ENCODE measurements at places on chromosomes 3 and 15.

DNA sequence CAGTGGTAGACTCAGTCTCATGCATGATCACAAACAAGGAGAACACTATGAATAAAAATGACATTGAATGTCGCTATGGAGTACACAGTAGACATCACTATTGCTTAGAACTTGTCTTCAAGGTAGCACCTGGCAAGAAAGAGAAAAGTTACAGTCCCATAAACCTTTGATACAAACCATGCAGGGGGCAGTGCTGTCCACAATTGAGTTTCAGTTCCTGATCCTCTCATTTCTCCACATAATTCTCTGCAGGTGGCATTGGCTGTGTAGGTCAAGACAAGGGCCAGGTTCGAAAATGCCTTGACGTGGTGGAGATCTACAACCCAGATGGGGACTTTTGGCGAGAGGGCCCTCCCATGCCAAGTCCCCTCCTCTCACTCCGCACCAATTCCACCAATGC, 47.9 kb downstream of the KBTBD12 start:
- DNase-seq = no peak

GRCh38 chr3:67037615-67038014, 39.5 kb downstream of the KBTBD8 start:
- DNase-seq = no peak

GRCh38 chr3:63993653-63994079, 29.6 kb downstream of the PSMD6 start:
- peak; percentile 49 for DNase-seq

DNA sequence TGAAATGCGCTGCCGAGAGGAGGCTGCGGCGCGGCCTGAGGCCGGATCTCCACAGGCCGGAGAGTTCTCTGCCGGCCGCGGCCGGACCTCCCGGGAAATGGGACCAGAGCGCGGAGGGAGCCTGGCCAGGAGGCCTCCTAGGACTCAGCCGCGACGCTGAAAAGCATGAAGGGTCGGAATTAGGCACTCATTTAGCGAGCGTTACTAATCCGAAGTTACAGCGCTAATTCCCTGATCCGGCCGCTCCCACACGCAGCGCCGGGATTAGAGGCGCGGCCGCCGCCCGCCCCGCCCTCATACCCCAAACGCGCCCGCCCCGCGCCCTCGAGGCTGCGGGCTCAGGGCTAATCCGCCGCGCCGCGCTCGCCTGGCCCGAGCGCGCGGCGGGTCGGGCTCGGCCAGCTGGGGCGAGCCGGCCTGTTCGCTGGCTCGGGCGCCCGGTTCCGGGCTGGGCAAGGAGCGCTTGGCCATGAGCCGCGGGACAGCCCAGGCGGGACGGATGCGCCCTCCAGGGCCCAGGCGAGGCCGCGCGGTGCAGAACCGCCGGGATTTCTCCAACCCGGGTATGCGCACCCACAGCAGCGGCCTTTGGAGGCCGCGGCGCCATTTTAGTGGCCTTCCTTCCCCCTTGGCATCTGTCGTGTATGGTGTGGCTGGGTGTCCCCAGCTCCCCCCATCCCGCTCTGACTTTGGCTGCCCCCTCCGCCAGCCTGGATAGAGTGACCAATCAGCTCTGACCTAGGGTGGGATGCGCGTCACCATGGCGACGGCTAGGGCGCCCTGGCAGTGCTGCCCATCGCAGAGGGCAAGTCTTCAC, 36.8 kb upstream of the POLG start:
- DNase-seq = no peak

- DNase-seq = peak; percentile 12
These were observed 58.2 kb downstream of the FGD5 start for GRCh38 chr3:14876921-14877333.

GRCh38 chr15:62894322-62895085, 148.0 kb upstream of the TPM1 start:
- DNase-seq = no peak

- no peak for DNase-seq
These were observed 9.5 kb downstream of the PRKCD start for GRCh38 chr3:53170325-53171063.

- DNase-seq = no peak
These were observed 402.2 kb downstream of the NR2F2 start for GRCh38 chr15:96732704-96733103.

- no peak for DNase-seq
These were observed 58.8 kb upstream of the NTRK3 start for GRCh38 chr15:88315221-88315878.

GRCh38 chr3:47427866-47428265, 47.0 kb downstream of the PTPN23 start:
- no peak for DNase-seq

DNA sequence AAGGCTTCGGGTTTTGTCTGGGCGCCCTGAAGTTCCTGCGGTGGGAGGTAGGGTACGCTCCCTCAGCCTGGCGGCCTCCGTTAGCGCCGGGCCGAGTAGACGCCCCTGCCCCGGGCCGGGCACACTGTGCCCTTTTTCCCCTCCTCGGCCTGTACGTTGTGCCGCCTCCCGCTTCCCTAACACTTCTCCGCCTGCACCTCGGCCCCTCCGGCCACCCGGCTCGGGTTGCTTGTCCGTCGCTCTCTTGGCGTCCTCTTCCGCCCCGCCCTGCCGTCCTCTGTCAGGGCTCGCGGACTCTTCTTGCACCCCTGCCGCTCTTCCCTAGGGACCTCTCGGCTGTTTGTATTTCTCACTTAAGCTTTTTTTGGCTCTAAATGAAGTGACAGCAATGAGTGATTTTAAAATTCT, 384 bp downstream of the KNL1 start:
- DNase-seq = no peak

DNA sequence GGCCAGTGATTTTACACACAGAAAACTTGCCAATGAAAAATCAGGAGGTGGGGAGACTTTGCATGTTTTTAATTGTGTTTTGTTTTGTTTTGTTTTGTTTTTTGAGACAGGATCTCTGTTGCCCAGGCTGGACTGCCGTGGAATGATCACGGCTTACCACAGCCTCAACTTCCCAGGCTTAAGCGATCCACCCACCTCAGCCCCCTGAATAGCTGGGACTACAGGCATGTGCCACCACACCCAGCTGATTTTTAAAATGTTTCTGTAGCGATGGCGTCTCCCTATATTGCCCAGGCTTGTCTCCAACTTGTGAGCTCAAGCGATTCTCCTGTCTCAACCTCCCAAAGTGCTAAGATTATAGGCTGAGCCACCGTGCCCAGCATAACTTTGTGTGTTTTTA, 46.0 kb downstream of the MEIS2 start:
- DNase-seq = no peak

GRCh38 chr15:25737218-25737643, 125.9 kb downstream of the ATP10A start:
- no peak for DNase-seq

DNA sequence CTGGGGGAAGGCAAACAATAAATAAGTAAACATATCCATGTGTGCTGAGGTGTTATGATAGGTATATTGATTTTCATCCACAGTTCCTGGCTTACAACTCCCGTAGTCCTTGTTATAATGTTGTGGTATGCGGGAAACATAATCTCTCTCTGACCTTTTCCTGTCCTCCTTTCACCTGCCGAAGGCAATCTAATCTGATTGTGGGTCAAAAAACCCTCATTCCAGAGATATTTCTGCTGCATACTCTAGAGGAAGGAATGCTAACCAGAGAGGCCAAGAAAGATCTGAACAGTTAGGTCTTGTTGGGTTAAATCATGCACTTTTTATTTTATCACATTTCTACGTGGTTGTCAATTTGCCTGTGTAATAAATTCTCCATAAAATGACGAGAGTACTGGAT, 383.6 kb upstream of the SEMA6D start:
- DNase-seq = no peak

GRCh38 chr3:183022936-183023516, 42.7 kb upstream of the DCUN1D1 start:
- DNase-seq = no peak

DNA sequence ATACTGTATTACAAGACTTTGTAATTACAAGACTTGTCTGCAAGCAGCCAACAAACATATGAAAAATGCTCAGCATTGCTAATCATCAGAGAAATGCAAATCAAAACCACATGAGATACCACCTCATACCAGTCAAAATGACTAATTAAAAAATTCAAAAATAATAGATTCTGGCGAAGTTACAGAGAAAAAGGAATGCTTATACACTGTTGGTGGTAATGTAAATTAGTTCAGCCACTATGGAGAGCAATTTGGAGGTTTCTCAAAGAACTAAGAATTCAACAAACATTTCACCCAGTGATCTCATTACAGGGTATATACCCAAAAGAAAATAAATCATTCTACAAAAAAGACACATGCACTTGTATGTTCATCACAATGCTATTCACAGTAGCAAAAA, 617.5 kb upstream of the CCDC54 start:
- no peak for DNase-seq

- no peak for DNase-seq
These were observed 260.5 kb upstream of the RORA start for GRCh38 chr15:61489571-61489970.

GRCh38 chr3:139532976-139533375, 6.6 kb downstream of the RBP1 start:
- DNase-seq = no peak

GRCh38 chr15:68403161-68403941, 28.6 kb downstream of the ITGA11 start:
- DNase-seq = no peak

DNA sequence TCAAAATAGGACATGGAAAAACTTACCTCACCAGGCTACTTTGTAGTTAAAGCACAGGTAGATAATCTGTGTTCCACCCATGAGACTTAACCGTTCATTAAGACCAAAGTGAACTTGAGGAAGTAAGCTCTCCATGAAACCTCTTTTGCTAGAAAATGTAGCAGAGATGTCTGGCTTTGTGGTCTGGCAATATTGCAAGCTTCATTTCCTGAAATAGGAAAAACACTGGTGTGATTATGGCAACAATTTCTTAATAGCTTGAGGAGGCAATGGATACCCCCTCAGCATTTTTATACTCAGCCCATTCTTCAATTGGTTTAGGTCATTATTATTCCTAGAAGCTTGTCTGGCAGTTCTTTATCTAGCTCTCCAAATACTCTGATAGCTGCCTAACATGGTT, 957.3 kb downstream of the IGSF11 start:
- no peak for DNase-seq

- DNase-seq = no peak
These were observed 228.1 kb upstream of the RORA start for GRCh38 chr15:61457050-61457733.

DNA sequence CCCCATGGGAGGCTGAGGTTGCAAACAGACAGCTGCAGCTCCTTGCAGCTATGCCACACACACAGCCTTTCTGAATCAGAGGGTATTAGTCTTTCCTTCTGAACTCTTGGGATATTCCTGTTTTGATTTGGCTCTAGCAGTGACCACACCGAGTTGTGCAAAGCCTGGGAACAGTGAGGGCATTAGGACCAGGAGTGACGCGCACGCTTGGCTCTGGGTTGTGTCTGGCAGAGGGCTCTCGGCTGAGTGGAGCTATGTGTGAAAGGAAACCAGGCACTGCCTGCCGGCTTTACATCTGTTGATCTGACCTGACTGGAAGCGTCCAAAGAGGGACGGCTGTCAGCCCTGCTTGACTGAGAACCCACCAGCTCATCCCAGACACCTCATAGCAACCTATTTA, at the start of gene GALNT15:
TSS of gene GALNT15 (plus strand) at position 292 of the 400 bp plus-strand sequence. CDS start 472 bp downstream, outside the sequence.
- DNase-seq = peak; percentile 87

DNA sequence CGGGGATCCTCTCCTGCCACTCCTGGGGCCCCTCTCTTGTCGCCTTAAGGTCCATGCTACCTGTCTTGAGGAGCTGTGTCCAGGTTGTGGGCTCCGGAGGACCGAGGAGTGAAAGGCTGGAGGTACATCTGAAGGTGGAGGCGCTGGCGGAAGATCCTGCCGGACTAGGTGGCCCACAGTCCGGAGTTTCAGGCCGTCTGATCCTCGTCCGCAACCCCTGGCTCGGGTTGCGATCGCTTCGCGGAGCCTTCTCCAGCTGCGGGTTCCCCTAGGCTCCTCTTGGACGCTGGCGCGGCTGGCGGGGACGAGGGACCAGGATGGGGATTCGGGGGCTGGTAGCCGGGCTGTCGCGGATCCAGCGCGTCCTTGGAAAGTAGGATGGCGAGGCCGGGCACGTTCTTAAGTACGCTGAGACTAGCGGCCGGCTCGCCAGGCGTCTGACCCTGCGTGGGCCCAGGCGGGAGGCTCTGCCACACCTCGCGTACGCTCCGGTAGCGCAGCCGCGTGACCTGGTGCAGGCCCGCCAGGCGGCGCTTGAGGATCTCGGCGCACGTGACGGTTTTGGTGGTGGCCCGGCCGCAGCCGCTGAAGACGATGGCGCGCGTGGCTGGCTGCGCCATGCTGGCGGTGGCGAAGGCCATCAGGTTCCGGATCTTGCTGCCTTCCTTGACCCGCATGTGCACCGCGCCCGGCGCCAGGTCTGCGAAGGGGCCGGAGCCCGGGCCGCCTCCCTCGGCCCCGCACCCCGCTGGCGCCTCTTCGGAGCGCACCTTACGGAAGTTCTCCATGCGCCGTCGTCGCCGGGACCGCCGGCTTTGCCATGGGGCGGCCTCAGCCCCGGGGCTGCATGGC, 550 bp downstream of the RPP25 start:
- no peak for DNase-seq

DNA sequence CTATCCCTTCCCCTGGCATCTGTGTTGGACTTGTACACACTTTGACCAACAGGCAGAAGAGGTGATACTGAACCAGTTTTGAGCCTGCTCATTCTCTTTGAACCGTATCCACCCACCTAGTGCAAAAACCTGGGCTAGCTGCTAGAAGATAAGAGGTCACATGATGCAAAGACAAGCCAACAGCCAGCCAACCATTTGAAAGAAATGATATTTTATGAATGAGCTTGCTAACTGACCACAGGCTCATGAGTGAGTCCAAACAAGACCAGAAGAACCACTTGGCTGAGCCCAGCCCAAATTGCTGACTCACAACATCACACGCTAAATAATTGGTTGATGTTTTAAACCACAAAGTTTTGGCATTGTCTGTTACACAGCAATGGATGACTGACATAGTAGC, 74.0 kb upstream of the CTNNB1 start:
- DNase-seq = no peak

DNA sequence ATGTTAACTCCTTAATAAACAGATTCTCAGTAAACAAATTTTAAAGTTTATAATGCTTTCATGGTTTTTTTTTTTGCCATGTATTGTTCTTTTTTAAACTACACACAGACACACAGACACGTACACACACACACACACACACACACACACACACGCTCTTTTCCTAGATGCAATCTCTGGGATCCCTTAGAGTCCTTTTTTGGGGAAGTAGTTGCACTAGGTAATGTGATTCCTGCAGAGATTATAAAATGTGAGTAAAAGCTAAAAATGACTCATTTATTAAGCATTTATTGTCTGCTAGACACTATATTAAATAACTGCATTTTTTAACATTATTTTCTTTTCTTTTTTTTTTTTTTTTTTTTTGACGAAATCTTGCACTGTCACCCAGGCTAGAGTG, 19.9 kb downstream of the NDUFB5 start:
- no peak for DNase-seq
